AG09309 (cell line): ENCODE measurements at places on chromosomes 2 and 18.

GRCh38 chr2:198953328-198953727 lies 504.4 kb downstream of the SATB2 start:
- DNase-seq, result no peak

DNA sequence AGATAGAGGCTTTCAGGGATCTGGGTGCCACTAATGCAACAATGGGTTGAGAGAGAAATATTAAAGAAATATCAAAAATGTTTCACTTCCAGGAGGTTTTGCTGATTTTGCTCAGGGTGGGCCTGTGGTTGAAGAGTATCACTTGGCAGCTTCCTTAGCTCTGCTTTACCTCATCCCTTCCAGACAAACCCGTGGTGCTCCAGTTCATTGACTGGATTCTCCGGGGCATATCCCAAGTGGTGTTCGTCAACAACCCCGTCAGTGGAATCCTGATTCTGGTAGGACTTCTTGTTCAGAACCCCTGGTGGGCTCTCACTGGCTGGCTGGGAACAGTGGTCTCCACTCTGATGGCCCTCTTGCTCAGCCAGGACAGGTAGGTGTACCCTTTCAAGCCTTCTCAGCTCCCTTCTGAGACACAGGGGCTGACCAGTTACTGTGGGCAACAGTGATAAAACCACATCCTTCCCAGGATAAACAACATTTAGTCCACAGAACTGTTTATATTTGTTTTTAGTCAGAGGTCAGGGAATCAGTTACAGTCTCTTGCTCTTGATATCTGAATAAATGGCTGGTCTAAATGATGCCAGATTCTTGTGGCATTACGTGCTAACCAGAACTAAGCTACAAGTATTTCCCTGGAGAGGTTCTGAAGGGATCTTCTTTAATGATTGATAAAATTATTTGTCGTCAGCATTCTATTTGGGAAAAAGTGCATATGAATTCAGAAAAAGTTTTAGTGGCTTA lies 7.0 kb downstream of the SLC14A1 start:
- no peak for DNase-seq

GRCh38 chr2:831622-832021 lies 119.0 kb upstream of the SNTG2 start:
- no peak for DNase-seq

DNA sequence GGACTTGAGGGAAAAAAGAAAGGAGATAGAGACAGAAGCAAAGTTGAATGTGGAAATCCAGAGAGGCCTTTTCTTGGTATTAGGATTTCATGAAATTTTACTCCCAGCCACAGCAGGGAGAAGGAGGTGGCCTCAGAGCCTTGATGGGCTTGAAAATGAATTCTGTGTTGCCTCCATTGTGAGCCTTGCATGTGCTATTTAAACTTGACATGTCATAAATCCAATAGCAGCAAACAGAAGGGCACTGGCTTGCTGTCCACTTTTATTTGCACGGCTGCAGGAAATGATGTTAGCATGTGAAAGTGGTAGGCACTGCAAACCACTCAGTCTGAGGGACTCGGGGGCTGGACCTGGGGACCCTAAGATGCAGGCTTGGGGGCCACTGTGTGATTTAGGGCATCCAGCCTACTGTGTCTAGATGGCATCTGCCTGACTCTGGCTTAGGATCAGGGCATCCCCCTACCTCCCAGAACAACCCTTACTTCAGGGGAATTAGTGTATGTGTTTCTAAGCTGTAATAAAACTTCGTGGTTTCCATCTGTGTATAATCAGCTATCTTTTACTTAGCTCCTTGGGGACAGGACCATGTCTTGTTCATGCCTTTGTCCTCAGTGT lies 139.1 kb upstream of the SKOR2 start:
- no peak for DNase-seq

DNA sequence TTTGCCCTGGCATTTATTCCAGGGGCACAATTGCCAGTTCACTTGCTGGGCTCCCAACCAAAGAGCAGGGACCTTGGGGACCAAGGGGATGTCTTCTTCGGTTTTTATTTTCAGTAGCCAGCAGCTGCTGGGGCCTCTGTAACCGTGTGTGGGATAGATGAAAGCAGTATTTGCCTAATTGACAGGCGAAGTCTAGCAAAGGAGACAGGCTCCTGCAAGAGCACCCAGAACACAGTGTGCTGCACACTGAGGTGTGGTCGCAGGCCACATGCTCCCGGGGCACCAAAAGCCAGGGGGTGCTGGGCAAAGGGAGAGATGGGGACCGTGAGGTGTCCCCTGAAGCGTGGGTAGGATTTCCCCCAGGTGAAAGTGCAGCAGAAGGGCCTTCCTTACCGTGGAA lies 5.3 kb downstream of the SAG start:
- no peak for DNase-seq

- no peak for DNase-seq
Observed at GRCh38 chr18:51066273-51066672, 36.3 kb downstream of the SMAD4 start.

GRCh38 chr2:123993728-123994323 lies 31.3 kb upstream of the CNTNAP5 start:
- DNase-seq, result no peak

GRCh38 chr2:227996366-227996765 lies 124.9 kb downstream of the DAW1 start:
- DNase-seq, result no peak

DNA sequence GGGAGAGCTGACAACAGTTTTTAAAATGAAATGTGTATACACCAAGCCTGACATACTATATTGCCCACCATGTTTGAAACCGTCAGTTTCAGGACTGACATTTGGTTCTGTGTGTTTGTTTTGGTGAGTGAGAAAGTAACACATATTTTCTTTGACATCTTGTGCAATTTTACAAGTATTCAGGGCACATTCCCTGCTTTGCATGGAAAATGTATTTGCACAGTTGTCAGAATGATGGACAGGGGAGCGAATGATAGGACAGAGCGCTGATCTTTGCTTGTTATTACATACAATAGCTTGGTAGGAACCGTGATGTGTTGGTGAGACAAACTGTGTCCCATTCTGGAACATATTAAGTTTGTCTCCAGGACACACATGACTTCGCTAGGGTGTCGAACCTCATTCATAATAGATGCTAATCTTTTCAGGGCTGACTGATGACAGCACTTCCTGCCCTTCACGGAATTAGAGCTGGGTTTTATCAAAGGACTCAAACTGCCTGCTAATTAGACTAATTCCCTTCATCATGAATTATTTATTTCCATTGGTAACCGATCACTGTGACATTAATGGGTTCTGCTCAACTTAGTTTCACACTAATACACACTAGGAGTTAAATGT lies 158.5 kb downstream of the CDCA7 start:
- DNase-seq, result no peak

- DNase-seq, result no peak
Observed at GRCh38 chr2:169661265-169661664, 32.9 kb downstream of the CFAP210 start.

DNA sequence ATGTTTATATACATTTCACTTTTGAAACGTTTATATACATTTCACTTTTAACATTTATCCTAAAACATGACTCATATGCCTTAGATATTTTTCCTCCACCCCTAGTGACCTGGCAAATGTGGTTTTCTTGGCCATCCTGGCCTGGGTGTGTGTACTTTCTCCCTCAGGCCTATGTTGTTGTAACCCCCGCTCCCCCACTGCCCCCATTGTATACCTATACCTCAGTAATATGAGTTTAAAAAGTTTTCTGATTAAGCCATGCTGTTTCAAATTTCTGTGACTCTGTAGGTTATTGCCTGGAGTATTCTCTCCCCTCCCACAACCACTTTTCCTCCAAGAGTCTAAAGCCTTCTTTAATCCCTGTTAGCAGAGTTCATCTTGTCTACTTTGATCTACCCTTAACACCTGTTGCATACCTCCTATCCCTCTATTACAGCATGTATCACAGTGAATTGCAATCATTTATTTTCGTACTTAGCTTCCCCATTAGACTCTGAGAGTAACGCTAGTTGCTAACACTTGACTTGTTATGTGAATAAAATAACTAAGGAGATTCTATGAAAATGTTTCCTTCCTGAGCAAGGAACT lies 67.9 kb downstream of the LCLAT1 start:
- DNase-seq, result no peak

GRCh38 chr2:38260972-38261371 lies 116.1 kb downstream of the ATL2 start:
- DNase-seq, result no peak

- DNase-seq, result no peak
Observed at GRCh38 chr18:27903906-27904305, 273.0 kb downstream of the CDH2 start.

- no peak for DNase-seq
Observed at GRCh38 chr18:79612291-79613108, 67.1 kb upstream of the CTDP1 start.

- DNase-seq, result no peak
Observed at GRCh38 chr18:80157708-80158343, 48.8 kb downstream of the ADNP2 start.
